Fibroblast of gingiva (primary cell): ENCODE measurements at places on chromosomes 13 and 19.

DNA sequence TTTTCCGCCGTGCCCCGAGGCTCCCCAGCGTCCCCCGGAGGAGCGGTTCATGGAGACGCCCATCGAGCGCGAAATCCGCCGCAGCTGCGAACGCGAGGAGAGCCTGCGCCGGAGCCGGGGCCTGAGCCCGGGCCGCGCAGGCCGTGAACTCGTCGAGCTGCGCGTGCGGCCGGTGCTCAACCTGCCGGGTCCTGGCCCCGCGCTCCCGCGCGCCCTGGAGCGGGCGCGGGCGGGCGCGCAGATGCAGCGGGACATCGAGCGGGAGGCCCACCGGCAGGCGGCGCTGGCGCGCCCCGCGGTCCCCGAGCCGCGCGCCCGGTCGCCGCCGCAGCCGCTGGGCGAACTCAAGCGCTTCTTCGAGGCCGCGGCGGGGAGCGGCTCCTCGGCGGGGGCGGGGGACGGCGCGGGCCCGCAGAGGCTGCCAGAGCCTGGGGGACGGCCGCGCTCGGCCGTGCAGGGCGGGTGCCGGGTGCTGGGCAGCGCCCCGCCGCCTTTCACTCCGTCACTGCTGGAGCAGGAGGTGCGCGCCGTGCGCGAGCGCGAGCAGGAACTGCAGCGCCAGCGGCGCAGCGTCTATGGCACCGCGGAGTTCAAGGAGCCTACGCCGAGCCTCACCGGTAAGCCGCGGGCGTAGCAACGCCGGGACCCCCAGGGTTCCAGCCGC lies 807 bp downstream of the MISP3 start:
- DNase-seq: peak; percentile 79

DNA sequence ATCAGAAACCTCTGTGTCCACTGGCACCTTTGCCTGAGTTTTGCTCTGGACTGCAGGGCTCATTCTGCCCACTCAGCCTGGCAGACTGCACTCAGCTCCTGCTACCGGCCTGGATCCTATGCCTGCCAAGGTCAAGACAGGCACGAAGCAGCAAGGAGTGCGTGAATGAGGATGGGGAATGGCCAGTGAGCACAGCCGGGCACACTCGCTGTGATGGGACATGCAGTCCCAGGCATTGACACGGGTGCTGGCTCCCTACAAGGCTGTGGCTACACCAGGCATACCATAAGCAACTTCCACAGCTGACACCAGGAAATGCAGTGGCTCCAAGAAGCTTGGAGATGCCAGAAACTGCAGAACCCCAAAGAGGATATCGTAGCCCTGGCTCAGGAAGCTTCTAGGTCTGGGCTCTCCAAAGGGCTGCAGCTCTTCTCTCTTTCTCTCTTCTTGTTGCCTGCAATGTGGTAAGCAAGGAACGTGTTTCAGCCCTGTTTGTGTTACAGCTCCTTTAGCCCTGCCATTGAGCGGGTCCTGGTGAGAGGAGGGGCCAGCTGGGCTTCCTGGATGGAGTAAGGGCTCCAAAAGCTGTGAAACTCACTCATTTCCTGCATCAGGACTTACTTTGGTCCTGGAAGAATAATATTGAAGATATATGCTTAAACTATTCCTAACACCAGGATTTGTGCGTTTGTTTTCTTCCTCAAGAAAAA lies 832.6 kb upstream of the SLITRK5 start:
- no peak for DNase-seq

DNA sequence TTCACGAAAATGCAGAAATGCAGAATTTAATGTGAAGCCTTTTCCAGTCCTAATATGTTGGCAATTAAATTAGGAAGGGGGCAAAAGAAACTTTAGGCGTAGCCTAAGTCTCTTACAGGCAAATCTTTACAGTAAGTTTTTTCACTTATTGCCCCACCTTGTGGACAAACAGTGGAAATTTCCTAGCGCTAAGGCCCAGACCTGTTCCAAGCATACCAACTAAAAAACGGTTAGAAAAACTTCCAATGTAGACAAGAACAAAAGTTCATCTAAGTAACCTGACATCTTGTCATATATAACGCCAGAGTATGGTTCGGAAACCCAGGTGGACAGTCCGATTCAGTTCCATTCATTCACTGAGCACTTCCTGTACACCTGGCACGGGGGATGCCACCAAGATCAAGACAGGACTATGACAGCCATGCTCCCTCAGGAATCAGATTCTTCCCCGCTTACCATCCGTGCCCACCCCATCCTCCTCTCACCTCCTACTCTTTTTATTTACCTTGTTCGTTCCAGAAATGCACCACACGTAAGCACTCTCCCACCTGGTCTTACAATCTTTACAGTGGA lies 4.9 kb downstream of the ZAR1L start:
- DNase-seq: peak; percentile 58

- no peak for DNase-seq
Observed at GRCh38 chr19:45114116-45114515, 21.1 kb downstream of the PPP1R37 start.

- DNase-seq: no peak
Observed at GRCh38 chr13:113962975-113963374, 10.9 kb downstream of the C13orf46 start.

DNA sequence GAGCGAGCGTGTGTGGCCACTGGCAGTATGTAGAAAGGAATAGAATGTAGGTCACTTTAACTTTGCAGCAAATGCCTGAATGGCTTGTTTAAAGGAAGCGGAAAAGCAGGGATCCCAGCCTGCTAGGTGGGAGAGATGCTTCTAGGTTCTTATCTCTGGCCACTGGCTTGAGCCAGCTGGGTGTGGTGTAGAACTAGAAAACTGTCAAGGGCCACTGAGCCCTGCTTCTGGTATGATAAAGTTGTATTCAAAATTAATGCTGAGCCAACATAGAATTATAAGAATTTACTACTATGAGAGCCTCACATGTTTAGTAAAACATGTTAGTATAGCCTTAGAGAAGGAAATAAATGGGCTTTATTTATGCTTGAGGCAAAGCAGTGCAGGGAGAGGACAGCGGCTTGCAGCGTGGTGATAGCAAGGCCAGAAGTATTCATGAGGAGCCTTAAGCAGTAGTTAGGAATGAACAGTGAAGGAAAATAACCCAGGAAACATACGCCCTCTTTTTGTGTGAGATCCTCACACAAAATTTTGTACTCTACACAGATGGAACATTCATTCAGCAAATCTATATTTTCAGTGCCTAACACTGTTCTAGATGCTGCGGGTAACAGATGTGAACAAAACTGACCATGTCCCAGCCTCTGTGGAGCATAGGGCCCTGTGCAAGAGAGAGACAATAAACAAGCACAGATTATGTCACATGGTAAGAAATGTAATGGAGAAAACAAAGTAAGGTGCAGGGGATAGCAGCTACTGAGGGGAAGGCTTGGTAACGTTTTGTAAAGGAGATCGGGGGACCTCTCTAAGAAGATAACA lies 863.2 kb downstream of the DIAPH3 start:
- no peak for DNase-seq

DNA sequence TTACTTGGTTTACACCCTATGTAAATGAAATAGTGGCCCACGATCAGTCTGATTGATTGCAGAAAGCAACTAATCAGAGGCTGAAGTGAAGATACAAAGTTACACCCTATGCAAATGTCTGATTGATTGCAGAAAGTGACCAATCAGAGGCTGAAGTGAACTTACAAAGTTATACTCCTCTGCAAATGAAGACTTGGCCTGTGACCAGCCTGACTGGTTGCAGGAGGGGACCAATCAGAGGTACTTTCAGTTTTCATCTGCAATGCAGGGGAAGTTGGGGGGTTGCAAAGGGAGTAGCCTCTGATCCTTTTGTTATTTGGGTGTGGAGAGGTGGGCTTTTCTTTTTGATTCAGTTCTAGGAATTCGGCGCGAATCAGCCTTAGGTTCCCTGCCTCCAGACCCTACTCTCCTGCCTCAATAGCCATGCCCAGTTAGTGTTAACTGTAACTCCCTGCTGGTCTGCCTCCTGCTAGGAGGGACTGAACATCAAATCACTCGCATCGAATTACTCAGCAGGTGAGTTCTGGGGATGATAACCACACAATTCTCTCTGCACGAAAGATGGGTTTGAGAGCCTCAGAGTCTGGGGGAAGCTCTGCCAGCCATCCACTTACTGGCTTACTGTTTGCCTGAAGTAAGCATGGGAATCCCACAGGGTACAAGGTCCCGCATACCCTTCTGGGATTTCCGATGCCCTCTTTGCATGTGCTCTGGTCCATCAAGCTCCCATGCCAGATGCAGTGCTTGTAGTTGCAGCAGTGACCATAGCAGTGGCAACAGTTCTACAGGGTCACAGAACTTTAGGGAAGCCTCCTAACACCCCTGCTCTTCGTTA lies 7.5 kb downstream of the ARL11 start:
- peak; percentile 74 for DNase-seq

DNA sequence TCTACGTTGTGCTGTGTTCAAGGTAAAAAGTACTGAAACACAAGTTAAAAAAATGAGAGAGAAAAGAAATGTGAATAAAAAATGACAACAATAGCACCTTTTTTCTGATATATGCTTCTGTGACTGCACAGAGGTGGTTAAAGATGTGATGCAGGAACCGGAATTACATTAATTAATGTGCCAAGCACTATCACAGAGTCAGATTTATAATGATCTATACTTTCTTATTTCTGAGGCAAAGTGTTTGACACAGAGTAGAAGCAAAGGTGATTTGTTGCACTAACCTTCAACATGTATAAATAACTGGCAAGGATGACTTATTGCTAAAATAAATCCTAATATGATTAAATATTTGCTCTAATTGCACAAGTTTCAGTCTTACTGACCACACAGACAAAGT lies 654.6 kb upstream of the SLITRK1 start:
- no peak for DNase-seq

- no peak for DNase-seq
Observed at GRCh38 chr13:108190897-108191296, 24.4 kb downstream of the LIG4 start.

GRCh38 chr13:58907347-58907746 lies 1256.4 kb downstream of the DIAPH3 start:
- no peak for DNase-seq

DNA sequence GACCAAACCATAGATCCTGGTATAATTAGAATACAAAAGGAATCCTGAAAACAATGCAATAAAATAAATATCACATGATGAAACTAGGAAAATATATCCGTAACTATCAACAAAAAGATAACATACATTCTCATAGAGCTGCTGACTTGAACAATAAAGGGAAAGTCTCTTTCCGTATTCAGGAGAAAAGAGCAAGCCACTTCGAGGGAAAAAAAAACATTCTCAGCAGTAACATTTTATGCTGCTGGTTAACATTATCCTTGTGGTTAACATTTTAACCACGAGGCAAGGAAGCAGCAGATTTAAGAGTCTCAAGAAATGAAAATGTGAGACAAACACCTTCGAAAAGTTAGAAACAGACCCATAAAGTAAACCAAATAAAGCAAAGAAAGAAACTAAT lies 25.8 kb downstream of the NALCN start:
- DNase-seq: peak; percentile 26

GRCh38 chr19:750640-751423 lies at the start of gene MISP:
Gene MISP, plus strand, starts transcription at chr19:751112. Its CDS starts 5,835 bp downstream, at chr19:756947.
- DNase-seq: no peak

- DNase-seq: no peak
Observed at GRCh38 chr19:38654628-38655055, 7.2 kb downstream of the ACTN4 start.

DNA sequence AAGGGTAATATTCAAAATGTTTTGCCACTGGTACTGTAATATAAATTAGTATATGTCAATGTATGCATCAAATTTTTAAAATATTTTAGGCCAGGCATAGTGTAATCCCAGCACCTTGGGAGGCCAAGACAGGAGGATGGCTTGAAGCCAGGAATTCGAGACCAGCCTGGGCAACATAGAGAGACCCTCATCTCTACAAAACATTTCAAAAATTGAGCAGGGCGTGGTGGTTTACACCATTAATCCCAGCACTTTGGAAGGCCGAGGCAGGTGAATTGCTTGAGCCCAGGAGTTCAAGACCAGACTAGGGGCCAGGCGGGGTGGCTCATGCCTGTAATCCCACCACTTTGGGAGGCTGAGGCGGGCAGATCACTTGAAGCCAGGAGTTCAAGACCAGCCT lies 14.1 kb upstream of the STRN4 start:
- DNase-seq: no peak

- DNase-seq: no peak
Observed at GRCh38 chr13:106398289-106398688, 137.2 kb downstream of the EFNB2 start.
